ENCODE measurements at places on chromosomes 6 and 20.

DNA sequence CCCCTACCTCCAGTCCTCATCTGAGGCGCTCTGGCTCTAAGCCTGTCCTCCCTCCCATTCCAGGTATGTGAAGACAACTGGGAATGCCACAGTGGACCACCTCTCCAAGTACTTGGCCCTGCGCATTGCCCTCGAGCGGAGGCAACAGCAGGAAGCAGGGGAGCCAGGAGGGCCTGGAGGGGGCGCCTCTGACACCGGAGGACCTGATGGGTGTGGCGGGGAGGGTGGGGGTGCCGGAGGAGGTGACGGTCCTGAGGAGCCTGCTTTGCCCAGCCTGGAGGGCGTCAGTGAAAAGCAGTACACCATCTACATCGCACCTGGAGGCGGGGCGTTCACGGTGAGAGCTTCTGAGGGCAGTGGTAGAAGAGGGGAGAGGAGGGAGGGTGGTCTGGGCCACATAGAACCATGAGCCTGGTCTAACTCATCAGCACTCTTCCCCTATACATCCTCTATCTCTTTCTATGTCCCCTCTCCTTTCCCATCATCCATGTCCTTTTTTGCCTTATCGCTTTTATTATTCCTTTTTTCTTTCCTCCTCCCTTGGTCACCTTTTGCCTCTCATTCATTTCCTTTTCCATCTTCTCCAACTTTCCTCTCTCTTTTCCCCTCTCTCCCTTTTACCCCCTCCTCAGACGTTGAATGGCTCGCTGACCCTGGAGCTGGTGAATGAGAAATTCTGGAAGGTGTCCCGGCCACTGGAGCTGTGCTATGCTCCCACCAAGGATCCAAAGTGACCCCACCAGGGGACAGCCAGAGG lies 3.5 kb downstream of the RING1 start:
- DNase-seq = no peak

- DNase-seq = no peak
Observed at GRCh38 chr20:18851629-18852028, 38.0 kb downstream of the SCP2D1 start.

DNA sequence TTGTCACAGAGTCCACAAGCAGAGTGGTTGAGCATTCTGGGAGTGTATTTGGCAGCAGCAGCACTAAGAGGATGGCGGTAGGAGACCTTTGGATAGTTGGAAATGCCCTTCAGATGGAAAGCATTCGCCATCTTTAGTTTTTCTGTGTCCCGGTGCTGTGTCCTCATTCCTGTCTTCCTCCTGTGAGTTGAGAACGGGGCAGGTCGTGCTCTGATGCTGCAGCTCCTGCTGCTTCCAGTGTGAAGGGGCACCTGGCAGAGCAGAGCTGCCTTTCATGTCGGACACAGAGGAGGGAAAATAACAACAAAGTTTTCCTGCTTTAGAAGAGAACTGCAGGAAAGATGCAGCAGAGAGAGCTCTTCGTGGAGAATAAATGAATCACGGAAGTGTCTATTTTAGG lies 194.8 kb downstream of the SLC24A3 start:
- no peak for DNase-seq

DNA sequence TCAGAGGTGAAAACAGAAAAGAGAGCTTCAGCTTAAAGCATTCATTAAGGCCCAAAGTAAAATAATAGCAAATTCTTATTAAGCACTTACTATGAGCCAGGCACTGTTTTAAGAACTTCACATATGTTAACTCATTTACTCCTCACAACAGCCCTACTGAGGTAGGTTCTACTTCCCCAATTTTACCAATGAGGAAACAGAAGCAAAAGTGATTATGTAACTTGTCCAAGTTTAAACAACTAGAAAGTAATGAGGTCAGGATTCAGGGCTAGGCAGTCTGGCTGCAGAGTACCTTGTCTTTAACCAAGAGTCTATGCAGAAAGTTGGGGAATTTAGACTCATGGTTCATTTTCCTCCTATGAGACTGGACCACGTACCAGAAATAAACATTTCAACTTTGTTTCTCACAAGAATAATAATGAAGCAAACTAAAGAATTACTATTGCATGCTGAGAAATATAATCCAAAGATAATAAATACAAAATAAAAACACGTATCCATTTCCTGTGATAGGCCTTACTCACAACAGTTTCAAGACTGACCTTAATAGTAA lies 3.8 kb downstream of the COL21A1 start:
- no peak for DNase-seq

GRCh38 chr6:150325066-150325772 lies 43.6 kb upstream of the IYD start:
- no peak for DNase-seq

DNA sequence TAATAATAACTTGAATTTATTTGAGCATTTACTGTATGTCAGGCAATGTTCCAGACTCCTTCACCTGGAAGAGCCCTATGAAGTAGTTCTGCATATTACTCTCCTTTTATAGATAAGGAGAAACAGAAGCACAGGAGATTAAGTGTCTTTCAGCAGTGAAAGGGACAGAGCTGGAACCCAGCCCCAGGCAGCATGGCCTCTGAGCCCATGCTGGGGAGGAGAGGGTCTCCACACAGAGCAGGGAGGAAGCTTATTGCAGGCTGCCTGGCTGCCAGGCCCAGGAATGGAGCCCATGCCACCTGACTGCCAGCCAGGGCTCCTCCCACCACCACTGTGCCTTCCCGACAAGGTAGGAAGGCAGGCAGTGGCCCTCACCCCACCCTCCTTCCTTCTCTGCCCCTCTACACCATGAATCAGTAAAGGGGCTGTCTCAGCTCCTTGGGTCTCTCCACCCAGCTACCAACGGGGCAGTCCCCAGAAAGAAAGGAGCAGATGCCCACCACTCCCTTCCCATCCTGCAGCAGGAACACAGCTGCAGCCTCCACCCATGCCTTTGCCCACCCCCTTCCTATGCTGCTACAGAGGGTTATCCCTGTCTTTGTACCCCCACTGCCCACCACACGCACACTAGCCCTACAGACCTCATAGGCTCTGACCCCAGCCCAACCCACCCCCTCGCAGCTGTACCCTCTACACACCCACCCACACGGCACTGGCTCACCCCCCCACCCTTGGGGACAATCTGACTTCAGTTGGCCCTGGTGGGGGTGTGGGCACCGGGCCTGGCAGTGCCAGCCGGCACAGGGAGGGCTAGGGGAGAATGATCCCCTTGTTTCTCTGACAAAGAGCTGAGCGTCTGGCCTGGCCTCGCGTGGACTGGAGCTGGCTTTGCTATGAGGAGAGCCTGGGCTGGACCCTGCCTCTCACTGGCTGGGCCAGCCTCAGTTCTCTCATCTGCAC lies 41.8 kb downstream of the TFEB start:
- no peak for DNase-seq

Data from heart left ventricle (tissue), 16 donors.